ENCODE measurements at places on chromosomes 1 and 21. TPM values are rescaled to one million over a fixed set of nuclear protein-coding genes. Genes with fewer than 3 reads are reported as not detected.

Gene KRTAP11-1
- polyA plus RNA-seq: not detected

Gene SLC5A9
- not detected for polyA plus RNA-seq

Gene RAVER2
- polyA plus RNA-seq: 4.3 TPM

Gene ANKRD45
- polyA plus RNA-seq: 0.29 TPM

Gene OSCP1
- polyA plus RNA-seq: 4.9 TPM

Gene TMPRSS2
- polyA plus RNA-seq: not detected

Gene TNFRSF1B
- polyA plus RNA-seq: 0.03 TPM

Gene GPR3
- polyA plus RNA-seq: 2.9 TPM

Gene TSPAN2
- polyA plus RNA-seq: 0.17 TPM

Gene PTCH2
- polyA plus RNA-seq: 0.06 TPM

Gene TSPEAR
- not detected for polyA plus RNA-seq

Gene TXNIP
- polyA plus RNA-seq: 7.4 TPM

Gene CYP4X1
- 0.06 TPM for polyA plus RNA-seq

Gene ARTN
- polyA plus RNA-seq: 172 TPM

Gene PDE9A
- 0.10 TPM for polyA plus RNA-seq

Gene CD34
- 0.07 TPM for polyA plus RNA-seq

Gene INSRR
- not detected for polyA plus RNA-seq

Gene ALPL
- not detected for polyA plus RNA-seq

Gene SPATA45
- 0.19 TPM for polyA plus RNA-seq

Gene TCP10L
- 0.37 TPM for polyA plus RNA-seq
